ENCODE measurements at places on chromosomes 12 and 14. TPM values are rescaled to one million over a fixed set of nuclear protein-coding genes. Genes with fewer than 3 reads are reported as not detected.
A peak's percentile ranks its signal among the peaks of the same experiment; 100 is the strongest.

The KERA gene
- total RNA-seq, result not detected

The TSPAN9 gene
- total RNA-seq, result 15.8 TPM

DNA sequence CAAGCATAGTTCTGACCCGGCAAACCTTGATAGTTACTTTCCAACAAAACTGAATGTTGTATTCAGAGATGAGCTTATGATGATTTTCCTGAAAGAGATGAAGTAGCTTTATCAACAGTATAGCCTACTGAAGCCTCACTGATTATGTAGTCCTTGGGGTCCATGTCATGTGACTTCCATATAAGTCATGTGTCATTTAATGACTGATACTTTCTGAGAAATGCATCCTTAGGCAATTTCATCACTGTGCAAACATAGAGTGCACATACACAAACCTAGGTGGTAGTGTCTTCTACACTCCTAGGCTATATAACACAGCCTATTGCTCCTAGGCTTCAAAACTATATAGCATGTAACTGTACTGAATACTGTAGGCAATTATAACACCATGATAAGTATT is 28.5 kb upstream of the TUBA1C start:
- DNase-seq, result no peak

- DNase-seq, result no peak
Measured at GRCh38 chr12:5099591-5099990, 55.9 kb downstream of the KCNA5 start.

GRCh38 chr14:78593949-78594348 is 423.8 kb downstream of the NRXN3 start:
- peak; percentile 5 for DNase-seq

Measured in H4 (cell line).